ENCODE measurements at places on chromosomes 4 and X.

DNA sequence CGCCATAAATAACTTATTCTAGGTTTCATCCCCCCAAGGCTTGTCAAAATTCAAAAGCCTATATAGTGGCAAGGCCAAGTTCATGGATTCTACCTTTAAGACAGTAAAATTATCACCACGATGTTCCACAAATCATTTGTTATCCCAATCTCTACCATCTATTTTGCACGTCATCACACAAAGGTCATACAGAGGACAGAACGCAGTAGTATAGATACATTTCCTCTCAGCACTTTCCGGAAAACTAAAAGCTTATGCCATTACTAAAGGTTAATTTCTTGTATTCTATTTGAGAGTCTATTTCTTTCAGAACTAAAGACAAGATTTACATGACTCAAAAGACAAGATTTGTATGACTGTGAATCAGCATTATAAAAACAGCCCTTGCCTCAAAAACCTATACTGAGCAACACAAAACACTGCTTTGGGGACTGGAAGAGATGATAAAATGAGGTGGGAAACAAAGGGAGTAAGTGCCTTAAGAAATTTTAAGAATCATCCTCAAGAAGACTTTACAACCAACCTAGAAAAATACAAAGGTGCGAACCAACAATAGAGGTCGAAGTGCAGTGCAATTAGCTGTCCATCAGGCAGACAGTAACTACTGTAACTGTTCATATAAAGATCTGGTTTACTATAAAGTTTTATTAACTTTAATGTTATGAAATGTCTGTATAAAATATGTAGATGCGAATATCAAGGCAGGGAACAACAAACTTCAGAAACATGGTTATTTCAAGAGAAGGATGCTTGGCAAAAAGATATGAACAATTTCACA lies 7.6 kb downstream of the UBE2D3 start:
- DNase-seq, result no peak

GRCh38 chr4:168221301-168221700 lies 97.3 kb downstream of the DDX60 start:
- DNase-seq, result no peak

DNA sequence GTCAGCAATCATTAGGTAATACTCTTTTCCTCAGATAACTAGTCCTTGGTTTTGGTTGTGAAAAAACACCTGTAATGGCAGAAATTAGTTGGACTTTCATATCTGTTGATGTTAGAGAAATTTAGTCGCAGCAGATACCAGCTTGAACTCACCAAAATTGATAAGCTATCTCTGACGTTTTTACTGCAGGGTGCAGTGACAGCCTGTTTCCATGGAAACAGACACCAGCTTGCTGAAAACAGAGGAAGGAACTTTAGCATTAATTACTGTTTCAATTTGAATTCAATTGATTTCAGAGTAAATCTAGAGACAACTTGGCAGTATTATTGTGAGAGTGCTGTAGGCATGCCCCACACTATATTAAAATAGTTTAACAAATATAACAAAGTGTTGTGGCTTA lies 246.5 kb downstream of the PPP1R2C start:
- DNase-seq, result no peak

DNA sequence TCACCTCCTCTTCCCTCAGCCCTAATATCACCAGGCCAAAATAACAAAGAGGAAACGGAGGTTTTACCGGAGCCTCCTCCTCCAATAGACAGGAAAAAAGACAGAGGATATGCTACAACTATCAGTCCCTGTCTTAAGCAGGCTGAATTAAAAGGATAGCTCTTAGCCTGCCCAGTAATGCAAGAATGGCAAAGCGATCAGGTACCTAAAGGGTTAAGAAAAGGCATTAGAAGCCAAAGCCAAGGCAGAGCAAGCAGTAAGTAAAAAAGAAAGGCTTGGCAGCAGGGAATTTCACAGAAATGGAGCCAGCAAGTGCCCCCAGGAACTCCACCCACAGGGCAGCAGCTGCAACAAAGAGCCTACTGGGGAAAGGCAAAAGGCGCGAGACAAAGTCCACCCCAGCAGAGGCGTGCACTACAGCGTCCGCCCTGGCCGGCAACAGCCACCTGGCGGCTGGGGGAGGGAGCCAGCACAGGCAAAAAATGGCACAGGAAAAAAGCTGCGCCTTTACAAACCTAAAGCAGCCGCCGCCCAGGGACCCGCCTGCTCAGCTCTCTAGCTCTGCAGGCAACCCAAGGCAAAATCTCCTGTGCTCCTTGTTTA lies 220.6 kb upstream of the ZC4H2 start:
- no peak for DNase-seq

DNA sequence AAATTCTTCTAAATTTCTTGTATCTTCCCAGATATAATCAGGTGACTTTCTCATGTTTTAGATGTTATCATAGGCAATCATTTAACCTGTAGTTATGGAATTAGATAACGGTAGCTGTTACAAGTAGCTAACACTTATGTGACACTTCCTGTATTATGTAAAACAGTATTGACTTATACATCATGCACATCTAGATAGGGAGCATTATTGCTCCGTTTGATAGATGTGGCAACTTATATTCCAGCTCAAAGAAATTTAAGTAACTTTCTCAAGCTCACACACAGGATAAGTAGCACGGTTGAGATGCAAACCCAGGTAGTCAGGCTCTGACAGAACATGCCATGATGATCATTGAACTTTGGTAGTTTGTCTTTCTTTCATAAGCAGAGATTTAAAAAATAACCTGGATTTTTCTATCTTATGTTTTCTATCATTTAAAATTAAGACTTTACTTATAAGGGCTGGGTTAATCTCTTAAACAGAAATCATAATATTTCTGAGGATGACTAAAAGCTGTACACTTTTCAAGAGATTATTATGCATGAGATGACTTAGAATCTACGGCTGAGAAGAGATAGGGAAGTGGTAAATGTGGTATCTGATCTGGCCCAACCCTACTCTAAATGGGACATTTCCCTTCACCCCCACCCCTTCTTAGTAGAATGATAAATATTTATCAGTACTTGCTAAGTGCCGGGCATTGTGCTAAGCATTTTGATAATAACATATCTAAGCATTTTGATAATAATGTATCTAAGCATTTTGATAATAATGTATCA lies 69.1 kb upstream of the HPGD start:
- no peak for DNase-seq

DNA sequence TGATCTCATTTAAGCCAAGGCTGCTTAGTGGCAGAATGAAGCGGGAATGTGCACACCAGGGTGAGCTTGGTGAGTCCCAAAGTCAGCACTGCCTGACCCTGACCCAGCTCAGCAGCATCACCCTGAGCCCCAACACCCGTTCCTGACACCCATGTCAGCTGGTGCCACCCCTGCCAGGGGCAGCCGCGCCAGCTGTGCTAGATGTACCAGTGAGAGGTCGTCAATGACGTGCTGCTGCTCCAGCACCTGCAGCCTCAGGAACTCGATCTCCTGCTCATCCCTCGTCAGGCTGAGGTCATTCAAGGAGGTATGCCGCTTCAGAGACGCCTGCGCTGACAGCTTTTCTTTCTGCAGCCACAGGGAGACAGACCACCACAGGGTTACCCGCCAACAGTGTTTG lies 61.7 kb upstream of the C4orf50 start:
- DNase-seq, result no peak

GRCh38 chr4:173834151-173834550 lies 304.1 kb upstream of the HAND2 start:
- no peak for DNase-seq

GRCh38 chr4:7640136-7640535 lies 205.4 kb upstream of the PSAPL1 start:
- no peak for DNase-seq

- DNase-seq, result no peak
Measured at GRCh38 chr4:90580326-90580725, 453.1 kb downstream of the CCSER1 start.

DNA sequence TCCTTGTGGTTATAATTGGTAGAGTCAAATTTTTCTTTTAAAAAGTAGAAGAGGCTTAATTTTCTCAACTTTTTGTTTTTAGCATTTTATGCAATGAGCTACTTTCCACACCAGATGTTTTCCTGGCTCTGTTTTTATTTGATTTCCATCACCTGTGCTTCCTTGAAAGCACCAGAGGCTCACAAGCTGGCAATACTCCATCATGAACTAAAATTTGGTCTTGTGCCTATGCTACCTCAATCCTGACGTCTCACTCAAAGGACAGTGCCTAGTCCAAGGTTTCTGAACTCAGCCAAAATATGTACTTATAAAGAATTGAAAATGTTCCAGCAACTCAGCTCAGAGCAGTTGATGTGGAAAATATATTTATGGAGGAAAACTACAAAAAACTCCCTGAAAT lies 914.0 kb upstream of the PRKX start:
- DNase-seq, result no peak

DNA sequence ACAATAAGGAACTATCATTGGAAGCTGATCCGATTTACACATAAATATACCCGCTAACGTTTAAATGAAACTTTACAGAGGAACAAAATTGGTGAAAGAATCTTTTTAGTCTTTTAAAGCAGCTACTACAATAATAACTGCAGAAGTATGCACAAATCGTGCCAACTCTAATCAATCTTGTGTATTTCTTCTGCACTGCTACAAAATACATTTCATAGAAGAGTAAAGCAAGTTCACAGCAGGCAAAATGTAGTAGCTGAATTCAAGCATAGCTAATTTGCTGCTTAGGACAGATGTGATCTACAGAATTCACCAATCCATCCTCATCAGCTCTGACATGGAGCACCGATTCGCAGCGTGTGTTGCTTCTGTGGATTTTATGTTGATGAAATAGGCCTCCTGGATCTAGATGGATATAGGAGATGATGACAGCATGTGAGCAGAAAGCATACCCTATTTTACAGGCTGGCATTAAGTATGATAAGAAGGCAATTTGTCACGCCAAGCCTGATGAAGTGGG lies 367.3 kb upstream of the FGF13 start:
- no peak for DNase-seq

DNA sequence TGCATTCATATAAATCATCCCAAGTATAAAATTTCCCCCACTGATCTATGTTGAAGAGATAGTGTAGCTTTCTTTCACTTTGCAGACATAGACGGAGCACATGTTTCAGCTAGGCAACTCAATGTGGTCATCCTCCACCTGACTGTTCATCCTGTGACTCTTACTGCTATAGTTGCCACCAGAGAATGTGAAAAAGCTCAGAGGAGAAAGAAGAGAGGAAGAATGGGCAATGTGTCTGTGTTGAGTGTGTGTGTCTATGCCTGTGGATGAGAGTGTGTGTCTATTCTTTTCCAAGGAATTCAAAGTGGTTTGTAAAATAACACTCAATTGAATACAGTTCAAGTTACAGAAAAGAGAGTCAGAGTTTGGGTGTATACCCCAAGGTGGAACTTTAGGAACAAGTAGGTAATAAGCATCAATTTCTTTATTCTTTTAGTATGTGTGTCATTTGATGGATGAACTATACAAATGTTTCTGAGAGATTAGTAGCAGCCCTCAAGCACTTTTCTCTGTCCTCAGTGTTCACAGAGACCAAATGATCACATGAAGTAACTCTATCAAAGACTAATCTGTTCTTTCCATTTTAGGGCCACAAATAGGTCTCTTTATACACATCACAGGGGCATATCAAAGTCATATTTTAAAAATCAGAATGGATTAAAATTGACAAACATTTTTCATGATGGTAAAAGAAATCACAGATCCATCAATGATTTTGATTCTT lies 2.3 kb downstream of the SNCA start:
- no peak for DNase-seq

GRCh38 chr4:44558031-44558605 lies 93.3 kb downstream of the YIPF7 start:
- no peak for DNase-seq
